ENCODE measurements at places on chromosomes 5 and 9. TPM values are rescaled to one million over a fixed set of nuclear protein-coding genes. Genes with fewer than 3 reads are reported as not detected.

DNA sequence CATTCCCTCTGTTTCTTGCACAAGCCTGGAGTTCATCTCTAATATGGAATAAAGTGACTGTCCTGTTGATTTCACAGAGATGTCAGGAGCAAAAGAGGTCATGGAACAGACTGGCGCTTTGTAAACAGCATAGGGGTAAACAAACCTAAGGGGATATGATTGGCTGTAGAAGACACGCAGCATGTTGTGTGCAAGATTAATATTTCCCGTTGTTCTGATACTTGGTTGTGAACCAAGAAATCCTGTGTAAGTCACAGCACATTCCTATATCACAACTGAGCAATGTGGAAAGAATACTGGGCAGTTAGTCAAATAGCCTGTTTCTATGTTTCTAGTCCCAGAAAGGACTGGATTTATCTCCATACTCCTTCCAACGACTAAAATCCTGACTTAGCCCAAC is 3.2 kb downstream of the ADAMTS12 start:
- DNase-seq = no peak

HAVCR1 gene
- not detected for total RNA-seq

DNA sequence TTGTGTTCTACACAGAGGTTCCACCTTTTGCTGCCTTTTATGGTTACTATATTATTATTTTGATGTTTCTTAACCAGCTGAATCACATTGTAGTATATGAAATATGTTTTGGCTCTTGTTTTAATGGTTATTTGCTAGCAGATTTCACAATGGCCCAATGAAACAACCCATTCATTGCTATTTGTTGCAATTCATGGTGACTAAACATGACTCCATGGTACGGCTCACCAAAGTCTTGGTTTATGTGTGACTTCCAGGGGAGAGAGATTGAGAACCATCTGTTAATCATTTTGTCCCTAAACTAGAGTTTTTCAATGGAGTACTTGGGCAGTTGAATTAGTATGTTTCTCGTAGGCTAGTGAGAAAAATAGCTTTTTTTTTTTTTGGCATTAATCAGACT is 108.4 kb downstream of the GHR start:
- no peak for DNase-seq

DNA sequence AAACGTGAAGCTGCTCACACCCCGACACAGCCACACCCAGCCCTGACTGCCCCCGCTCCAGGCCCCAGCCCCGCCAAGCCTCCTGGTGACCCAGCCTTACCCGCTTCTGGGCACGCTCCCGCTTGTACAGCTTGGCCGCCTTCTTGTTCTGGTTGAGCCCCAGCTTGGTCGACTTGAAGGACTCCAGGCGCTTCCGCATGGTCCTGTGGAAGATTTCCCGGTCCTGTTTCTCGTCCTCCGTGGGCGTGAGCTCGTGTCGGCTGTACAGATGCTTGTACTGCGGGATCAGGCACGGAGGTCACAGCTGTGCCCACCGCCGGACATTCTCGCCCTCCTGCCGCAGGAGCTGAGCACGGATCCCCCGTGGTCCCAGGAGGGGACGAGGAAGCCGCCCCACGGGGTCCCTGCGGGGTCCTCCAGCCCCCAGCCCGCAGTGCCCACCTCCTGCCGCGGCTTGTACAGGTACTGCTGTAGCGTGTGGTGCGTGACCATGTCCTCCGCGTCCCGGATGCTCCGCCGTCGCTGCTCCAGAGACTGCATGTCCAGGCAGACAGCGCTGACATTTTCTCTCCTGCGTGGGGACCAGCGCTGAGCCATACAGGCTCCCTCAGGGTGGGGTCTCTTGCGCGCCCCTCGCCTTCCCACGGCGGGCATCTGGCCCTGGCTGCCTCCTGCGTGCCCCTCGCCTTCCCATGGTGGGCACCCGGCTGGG is 33.3 kb downstream of the EXOC3 start:
- DNase-seq = no peak

DNA sequence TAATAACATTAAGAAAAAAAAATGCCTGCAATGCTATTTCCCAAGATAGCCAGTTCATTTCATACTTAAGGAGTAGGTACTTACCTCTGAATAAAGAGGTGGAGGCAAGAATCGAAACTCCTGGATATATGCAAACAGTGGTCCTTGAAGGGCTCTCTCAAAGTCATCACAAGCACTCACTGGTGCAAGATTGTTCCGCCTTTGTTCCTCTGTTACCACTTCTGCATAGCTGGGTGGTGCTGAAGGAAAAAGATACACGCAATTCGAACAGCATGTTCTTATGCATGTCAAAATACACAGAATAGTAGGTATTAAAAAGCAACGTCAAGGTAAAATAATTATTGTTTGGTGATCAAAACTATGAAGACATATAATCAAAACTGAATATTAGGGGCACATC is 9.5 kb downstream of the ARRDC3 start:
- DNase-seq = no peak

MZB1 gene
- total RNA-seq = 0.29 TPM

CARD6 gene
- total RNA-seq = 24.4 TPM

DNA sequence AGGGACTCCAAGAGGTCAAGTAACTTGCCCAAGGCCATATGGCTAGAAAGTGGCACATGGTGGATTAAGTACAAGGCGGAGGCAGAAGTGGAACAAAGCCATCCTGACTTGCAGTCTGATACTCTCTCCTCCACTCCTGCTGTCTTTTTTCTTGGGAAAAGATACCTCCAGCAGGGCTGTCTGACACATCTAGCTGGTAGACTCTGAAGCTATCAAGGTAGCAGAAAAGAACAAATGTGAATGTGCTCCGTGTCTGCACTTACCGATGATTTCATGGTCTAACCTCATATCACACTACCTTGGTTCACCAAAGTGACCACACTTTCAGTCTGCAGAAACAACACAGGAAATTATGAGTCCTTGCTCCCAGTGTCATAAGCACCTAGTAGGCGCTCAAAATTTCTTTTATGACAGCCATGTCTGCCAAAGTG is 284.8 kb downstream of the CRB2 start:
- DNase-seq = no peak

PPP1R2B gene
- total RNA-seq = not detected

GRCh38 chr9:110278080-110278707 is 21.9 kb upstream of the TXN start:
- no peak for DNase-seq

DNA sequence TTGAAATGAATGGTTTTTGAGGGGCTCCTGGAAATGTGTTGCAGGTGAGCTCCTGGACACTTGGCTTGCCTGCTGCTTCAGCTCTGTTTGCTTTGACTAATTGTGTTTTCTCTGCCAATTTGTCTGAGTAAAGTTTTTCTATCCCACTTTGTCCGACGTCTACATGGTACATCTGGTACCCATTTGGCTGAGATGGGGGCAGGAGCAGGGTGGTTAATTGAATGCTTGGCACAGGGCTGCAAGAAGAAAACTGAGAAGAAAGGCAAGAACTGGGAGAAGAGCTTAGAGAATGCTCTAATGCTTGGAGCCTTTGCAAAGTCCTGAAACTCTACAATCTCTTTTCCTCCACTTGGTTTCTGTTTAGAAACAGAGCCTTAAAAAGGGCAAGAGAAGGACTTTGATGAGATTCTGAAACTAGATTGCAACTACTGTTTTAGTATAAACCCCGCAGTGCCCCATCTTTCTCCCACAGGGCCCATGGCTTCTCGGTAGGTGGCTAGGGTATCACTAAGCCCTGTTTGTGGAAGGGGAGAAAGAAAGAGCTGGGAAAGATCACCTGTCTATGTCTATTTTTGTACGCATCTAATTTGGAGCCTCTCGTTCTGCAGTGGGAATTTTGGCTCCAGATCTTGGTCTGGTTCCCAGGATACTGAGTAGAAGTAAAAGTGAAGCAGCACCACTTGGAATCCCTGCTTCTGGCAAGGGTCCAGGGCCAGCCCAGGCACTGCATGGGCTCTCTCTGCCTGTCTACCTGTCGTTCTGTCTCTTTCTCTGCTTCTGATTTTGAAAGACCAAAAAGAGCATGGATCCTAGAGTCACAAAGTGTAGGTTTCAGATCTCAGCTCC is 214.4 kb downstream of the SEMA6A start:
- no peak for DNase-seq

DNA sequence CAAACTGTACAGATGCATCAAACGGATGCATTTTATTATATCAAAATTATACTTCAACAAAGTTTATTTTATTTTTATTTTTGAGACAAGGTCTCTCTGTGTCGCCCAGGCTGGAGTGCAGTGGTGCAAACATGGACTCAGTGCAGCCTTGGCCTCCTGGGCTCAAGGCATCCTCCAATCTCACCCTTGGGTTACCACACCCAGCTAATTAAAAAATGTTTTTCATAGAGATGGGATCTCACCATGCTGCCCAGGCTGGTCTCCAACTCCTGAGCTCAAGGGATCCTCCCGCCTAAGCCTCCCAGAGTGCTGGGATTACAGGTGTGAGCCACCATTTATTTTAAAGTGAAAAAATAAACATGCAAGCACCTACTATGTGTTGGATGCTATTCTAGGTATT is 40.1 kb upstream of the STXBP1 start:
- DNase-seq = no peak

DNA sequence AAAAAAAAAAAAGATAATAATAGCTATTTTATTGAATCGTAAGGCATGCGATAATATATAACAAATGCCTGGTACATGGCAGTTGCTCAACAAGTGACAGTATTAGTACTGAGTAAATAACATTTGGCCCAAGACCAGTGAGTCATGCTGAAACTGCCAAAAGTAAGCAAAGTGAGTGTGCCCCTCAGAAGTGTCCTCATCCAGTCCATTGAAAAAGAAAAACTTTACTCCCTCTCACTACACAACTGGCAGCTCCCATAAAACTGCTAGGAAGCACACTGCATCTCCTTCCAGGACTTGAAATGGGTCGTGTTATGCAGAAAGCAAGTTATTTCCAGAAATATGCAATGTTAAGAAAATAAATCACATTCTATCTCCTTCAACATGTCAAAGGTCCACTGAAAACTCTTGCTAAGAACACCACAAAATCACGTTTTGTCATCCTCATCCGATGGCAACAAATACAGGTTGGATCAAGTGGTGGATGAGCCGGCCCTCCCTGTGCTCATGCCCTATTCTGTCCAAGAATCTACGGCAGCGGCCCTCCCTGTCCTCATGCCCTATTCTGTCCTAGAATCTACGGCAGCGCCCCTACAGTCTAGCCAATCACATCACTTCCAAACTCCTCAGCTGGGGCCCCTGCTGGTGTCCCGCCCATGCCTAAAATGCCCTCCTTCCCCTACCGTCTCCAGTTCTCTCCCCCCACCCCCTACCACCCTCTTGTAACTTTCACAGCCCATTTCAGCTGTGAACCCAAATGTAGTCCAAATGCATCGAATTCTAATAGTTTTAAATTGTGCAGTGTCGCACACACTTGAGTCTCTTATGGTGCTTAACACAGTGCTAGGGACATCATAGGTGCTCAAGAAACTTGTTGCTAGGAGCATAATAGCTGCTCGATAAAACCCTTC is 12.5 kb downstream of the PTCH1 start:
- DNase-seq = no peak

- DNase-seq = no peak
These were observed 53.2 kb downstream of the USP20 start for GRCh38 chr9:129888293-129889121.

GMCL2 gene
- total RNA-seq = not detected

DNA sequence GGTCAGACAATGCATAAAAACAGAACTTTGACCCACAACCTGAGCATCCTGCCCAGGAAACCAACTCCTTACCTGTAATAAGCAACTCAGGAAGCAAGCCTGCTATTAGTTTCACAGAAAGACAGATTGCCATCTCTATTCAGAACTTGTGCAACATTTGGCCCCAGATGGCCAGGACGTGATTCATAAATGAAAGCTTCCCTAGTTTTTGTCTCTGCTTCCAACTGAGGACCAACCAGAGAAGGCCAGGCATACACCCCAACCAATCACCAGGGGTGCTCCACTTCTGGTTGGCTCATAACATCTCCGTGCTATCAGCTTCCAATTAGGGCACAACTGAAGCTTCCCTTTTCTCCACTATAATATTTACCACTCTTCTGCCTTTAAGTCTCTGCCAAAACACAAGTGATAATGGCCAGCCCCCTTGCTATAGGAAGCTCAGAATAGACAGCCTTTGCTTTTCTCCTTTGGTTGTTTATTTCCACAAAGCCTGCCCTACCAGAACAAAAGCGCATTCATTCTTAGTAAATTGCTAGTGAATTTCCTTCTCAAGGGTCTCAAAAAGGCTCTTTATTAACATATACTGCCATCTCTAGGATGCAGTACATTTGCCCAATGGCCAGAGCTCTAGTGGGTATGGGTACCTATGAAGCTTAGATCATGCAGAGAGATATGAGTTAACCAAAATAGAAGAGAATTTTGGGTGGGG is 289.7 kb upstream of the DAP start:
- no peak for DNase-seq

DNA sequence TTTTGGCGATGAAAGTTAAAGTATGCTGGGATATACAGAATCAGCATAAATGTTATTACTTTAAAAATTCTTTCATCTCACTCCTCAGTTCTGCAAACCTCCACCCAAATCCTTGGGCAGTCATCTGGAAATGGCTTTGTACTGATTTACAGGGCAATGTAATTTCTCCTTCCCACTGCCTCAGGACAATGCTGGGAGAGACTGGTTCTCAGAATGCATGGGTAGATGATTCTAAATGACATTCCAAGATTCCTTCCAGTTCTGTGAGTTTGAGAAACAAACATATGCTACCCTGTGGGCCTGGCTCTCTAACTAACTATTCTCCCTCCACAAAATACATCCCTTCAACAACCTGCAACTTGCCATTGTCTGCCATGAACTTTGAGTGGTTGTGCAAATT is 7.5 kb upstream of the PSAT1 start:
- DNase-seq = no peak

DNA sequence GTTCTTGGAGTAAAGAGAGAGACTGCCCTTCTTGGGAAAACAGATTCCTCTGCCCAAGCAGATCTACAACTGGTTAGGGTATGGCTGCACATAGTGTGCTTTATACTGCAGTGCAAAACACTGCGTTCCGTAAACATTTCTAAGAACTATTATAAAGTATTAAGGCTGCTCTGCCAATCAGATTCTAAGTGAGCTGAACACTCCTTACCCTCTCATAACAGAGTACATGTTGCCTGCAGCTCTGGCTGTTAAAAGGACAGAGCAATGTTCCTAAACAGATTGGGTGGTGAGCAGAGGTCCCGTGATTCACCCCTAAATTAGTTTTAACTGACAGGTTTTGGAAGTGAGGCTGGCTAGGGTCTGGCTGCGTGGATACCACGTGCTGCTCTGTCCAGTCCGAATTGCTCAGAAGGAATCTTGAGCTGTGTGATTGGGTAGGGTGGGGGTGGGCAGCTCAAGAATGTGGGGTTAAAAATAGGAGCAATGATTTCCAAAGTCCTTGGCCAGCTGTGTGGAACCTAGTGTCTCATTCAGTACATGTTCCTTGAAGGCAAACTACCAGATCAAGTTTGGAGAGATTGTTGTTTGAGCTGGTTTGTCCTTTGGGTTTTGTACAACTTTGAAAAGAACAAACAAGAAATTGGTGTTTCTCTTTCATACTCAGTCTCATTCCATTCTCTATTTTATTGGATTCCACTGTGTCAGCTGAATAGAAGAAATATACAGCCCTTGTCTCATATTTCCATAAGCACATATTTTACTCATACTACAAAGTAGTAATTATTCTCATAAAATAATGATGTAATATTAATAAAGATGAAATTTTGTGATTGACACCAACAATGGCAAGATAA is 497.6 kb upstream of the CD180 start:
- DNase-seq = no peak

- DNase-seq = no peak
These were observed 18.6 kb upstream of the PITX1 start for GRCh38 chr5:135052511-135053145.

- no peak for DNase-seq
These were observed 21.5 kb upstream of the SUSD3 start for GRCh38 chr9:93036887-93037475.

MEGF10 gene
- 15.5 TPM for total RNA-seq

All from glomerular endothelial cell (primary cell).